ENCODE measurements at places on chromosomes 6 and 20. TPM values are rescaled to one million over a fixed set of nuclear protein-coding genes. Genes with fewer than 3 reads are reported as not detected.

NT5E gene
- 28.8 TPM for polyA plus RNA-seq

- peak; percentile 82 for DNase-seq
Observed at GRCh38 chr6:44058617-44059358, 68.5 kb downstream of the MRPL14 start.

GRCh38 chr6:6390849-6391602 lies 70.6 kb upstream of the F13A1 start:
- DNase-seq: no peak

FAM184A gene
- polyA plus RNA-seq: 13.1 TPM

- DNase-seq: no peak
Observed at GRCh38 chr6:101429270-101429669, 35.8 kb downstream of the GRIK2 start.

DNA sequence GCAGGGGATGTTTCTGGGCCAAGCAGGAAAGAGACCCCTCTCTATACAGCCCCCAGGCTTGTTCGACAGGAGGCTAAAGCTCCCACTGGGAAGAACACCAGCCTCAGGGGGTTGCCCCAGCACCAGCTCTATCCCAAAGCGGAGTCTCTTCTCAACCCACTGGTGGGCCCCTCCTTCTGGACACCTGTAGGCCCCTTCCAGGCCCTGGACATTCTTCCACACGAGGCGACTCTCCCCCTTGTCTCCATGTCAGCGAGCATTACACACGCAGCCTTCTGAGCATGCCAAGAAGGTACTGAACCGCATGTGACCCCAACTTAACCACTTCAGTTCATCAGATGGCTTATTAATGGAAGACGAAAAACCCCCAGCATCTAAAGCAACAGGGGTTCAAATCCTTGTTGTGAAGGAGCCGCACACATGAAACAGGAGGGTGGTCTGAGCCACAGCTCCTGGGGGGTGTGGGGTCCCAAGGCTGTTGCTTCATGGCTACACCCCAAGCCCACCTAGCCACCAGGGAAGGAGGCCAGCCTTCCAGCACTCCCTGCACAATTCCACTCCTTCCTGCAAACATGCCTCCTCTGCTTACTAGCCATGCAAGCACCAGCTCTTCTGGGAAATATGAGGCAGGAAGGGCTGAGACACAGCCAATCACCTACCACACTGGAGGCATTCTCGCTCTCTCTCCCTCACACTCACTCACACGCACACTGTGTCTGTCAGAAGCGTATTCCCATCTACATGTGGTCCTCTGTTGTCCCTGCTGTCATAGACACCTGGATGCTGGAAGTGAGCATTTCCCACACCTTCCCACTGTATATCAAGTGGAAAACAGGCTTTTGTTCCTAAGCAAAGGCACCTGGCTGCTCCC lies 104.5 kb downstream of the NOL4L start:
- DNase-seq: no peak

DNA sequence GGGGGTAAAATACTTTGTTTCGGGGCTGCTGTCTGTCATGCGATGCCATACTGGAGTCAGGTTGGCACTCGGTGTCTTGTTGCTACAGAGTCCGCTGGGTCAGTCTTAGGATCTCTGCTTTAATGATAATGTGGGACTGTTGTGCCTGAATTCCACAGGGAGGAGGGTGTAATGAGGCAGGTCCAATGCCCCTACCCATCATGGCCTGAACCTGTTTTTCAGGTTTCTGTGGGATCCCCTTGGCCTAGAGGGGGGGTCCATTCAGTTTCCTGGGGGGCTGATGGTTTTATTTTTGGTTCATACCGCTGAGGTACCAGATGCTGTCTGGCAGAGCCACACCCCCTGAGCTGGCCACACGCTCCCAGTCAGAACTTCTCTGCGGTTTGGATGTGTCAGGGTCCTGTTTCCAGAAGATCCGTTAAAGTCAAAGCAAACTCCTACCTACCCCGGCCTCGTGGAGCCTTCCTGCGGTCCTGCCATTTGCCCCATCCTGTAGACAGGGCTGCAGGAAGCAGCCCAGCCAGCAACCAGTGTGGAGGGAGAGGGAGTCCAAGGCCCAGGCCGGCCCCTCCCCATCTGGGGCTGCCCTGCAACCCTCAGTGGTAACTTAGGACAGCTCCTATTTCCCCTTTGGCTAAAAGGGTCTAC lies 69.7 kb downstream of the TCP11 start:
- no peak for DNase-seq

TBC1D32 gene
- 8.6 TPM for polyA plus RNA-seq

FAM217A gene
- polyA plus RNA-seq: 2.3 TPM

GRCh38 chr6:7176208-7176607 lies 68.4 kb downstream of the RREB1 start:
- no peak for DNase-seq

GRCh38 chr20:59747671-59748515 lies 143.6 kb downstream of the PHACTR3 start:
- no peak for DNase-seq

FOXA2 gene
- not detected for polyA plus RNA-seq

DNA sequence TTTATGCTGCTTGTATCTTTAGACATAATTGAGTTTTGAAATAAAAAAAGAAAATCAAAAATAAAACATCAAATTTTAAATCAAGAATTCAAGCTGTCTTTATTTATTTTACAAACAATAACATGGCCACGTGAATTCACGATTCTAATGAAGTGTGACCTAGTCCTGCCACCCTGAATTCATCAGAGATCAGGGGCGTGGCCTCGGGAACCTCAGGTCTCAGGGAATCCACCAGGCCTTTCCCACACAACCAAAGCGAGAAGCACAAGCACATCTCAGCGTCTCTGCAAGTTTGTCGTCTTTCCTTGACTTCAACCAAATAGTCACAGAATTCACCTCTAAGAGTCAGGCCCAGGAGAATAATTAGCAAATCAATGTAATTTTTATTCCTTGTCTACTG lies 107.9 kb downstream of the DACT2 start:
- no peak for DNase-seq

DNA sequence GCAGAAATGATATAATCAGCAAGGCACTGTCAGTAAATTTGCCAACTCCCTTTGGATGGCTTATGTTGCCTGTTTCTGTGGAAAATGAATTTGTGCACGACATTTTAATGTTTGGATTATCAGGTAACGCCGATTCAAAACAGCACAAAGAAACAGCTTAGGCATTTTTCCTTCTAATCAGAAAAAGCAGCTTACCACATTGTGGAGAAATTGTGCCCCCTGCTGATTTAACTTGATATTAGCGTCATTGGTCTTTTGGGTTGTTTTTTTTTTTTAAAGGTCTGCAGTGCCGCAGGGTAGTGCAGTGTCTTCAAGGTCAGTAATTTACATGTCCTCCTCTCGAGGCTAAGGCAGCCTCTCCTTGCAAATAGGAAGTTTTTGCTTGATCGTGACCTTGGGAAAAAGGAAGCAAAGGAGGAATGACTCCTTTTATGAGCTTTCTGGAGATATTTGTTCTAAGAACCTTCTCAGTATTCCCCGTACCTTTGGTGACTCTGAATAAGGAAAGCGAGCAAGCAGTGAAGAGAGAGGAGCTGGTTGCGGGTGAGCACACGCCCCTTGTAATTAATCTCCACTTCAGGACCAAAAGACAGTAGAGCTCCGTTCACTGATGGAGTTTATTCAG lies 79.1 kb downstream of the ELOVL4 start:
- DNase-seq: peak; percentile 78

DNA sequence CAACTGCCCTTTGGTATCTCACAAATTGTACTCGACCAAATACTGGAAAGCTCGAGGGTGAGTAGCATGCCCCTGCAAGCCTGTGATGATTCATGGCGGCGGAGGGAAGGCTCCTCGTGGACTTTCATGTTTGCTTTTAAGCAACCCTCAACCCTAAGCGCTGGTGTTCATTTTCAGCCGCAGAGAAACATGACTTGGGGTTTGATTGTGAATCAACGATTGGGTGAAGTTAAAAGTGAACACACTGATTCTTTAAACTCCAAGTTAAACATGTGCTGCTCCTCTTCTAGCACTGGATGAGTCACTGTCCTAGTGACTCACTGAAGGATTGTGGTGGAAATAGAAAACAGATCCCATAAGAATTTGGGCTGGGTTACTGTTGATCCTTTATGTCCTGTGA lies 8.3 kb downstream of the CD109 start:
- DNase-seq: no peak

RIMS1 gene
- polyA plus RNA-seq: 0.78 TPM

MRAP2 gene
- polyA plus RNA-seq: 11.5 TPM

DNA sequence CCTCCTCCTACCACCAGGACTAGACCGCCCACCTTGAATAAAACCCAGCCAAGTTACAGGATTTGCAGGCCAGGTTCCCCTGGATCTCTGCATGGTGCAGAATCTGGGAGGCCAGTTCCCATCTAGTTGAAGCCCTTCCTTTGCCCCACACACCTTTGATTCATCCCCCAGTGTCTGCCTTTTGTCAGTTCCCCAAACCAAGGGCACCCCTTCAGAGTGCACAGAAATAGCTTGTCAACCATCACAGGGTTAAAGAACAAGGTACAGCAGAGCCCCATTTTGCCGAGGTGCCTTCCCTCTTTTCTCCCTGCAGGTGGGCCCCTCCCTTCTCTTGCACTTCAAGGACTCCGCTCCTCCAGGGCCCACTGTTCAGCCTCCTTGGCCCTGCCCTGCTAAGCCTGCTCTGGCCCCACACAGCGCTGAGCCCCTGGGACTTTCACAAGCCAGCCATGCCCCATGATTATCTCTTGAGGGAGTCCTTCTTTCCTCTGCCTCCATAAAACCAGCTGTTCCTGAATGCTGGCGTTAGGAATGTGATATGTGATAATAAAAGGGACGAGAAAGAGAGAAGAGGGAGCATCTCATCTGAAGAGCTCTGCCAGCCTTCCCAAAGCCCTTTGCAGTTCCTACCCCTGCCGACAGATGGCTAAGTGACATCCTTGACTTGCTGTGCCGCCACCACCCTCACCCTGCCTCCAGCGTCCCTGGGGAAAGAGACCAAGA lies 280.3 kb downstream of the CDC5L start:
- no peak for DNase-seq

PRSS16 gene
- 1.1 TPM for polyA plus RNA-seq

DNA sequence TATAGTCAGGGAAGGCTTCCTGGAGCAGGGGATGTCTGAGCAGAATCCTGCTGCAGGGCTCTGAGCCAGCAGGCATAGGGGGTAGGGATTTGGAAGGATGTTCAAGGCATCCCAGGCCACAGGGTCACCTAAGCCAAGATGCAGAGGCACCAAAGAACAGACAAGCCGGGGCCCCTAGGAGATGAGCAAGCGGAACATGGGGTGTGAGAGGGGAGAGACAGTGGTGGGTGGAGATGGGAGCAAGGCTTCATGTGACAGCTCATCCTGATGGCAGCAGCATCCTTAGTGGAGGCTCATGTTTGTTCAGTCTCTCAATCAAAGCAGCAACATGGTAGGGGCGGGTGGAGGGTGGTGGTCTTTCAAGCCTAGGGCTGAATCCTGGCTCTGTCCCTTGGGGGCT lies 29.8 kb upstream of the TCP11 start:
- no peak for DNase-seq

- DNase-seq: no peak
Observed at GRCh38 chr20:10807013-10807412, 133.2 kb upstream of the JAG1 start.

DNA sequence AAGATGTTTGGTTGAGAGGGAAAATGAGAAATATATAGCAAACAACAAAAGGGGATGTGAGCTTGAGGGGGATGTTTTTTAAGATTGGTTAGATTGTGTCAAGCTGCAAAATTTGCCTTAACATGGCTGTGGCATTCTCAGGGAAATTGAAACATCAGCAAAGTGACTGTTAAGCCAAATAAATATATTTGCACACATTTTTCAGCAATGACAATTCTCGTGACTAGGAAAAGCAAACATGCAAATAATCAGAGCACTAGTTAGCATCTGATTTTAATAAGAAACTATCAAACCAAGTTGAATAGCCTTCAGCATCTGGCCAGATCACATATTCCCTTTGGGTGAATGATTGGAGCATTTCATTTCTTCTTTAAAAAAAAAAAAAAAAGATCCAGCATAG lies 262.8 kb downstream of the TBC1D7 start:
- DNase-seq: no peak

DNA sequence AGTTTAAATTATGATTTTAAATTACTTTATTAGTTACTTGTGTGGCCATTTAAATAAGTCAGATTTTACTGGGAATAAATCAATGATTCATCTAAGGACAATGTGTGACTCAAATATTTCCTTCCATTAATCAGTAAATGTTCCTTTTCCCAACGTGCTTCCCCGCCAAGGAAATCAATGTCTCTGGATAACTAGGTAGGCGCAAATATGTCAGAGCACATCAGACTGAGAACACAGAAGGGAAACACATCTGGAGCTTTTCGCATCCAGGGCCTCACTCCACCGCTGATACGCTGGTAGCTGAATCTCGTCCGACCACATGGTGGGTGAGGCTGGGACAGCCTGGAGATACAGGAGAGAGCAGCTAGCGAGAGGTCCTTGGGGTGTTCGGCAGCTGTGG lies 56.4 kb upstream of the RPS6KA2 start:
- no peak for DNase-seq

DNA sequence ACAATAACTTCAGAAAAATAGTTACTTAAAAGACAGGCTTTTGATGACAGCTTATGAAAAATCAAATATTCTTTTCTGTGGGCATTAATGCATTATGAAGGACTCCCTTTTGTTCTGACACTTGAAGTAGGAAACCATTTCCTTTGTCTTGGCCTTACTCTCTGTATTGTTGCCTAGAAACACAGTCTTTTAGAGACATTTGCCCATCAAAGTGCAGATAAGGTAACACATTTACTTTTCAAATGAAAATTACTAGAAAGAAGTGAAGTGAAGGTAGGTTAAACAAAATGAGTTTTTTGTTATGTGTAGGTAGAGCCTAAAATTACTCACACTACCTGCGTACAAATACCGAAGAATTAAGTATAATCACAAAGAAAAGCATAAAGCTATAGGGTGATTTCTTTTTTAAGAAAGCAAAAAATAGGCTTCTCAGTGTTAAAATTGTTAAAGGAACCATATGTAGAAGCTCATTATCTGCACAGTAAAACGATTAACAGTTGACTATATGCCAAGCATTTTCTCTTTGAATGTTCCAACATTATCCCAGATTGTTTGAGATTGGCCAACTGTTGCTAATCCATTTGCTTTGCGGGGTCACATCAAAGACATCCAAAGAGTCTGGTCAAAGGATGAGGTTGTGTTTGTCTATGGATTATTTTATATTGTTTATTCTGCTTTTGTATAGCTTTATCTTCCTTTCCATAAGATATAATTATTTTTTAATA lies 542.0 kb upstream of the RNF217 start:
- DNase-seq: no peak

PDCD2 gene
- polyA plus RNA-seq: 54.8 TPM

- no peak for DNase-seq
Observed at GRCh38 chr20:22529150-22530019, 55.0 kb downstream of the FOXA2 start.

DNA sequence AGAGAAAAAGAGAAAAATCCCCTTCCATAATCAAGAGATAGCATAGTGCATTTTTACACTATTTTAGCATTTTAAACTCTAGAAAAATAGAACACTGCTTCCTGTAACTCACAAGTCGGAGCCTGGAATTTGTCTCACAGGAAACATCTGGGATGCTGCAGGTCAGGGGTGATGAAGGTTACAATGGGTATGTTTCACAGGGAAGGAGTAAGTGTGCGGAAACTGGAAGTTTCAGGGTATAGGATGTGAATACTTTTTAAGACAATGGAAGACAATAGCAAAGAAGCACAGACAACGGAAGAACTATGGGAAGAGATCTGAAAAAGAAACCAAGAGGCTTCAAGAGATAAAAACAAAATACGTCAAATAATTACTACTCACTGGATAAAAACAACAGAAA lies 361.0 kb upstream of the MARCKS start:
- DNase-seq: peak; percentile 15
